Ecto neural progenitor cell (in vitro differentiated cells): ENCODE measurements at places on chromosomes 1 and 21.

DNA sequence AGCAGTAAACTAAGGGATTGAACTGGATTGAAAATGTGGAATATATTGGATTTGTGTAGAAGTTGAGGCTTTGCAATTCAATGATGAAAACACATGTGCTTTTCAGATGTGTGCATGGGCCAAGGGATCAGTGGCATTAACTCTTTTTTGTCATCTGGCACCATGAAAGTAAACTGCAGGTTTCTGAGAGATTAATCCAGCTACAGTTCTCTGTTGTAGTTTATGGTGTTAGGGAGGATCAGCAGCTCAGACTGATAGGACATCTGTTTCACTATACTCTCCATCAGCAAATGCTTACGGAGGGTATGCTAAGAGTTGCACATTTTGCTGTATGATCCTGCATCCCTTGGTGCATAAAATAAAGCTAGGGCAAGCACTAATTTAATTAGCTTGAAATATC, 82.6 kb downstream of the C1orf21 start:
- DNase-seq = no peak

- DNase-seq = no peak
Measured at GRCh38 chr1:8435569-8436071, 117.7 kb downstream of the SLC45A1 start.

DNA sequence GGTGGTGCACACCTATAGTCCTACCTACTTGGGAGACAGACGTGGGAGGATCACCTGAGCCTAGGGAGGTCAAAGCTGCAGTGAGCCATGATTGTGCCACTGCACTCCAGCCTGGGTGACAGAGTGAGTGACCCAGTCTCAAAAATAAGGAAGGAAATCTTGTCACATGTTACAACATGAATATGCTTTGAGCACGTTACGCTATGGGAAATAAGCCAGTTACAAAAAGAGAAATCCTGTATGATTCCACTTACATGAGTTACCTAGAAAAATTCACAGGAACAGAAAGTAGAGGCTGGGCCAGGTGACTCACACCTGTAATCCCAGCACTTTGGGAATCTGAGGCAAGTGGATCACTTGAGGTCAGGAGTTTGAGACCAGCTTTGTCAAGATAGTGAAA, 6.7 kb upstream of the PADI6 start:
- DNase-seq = no peak

DNA sequence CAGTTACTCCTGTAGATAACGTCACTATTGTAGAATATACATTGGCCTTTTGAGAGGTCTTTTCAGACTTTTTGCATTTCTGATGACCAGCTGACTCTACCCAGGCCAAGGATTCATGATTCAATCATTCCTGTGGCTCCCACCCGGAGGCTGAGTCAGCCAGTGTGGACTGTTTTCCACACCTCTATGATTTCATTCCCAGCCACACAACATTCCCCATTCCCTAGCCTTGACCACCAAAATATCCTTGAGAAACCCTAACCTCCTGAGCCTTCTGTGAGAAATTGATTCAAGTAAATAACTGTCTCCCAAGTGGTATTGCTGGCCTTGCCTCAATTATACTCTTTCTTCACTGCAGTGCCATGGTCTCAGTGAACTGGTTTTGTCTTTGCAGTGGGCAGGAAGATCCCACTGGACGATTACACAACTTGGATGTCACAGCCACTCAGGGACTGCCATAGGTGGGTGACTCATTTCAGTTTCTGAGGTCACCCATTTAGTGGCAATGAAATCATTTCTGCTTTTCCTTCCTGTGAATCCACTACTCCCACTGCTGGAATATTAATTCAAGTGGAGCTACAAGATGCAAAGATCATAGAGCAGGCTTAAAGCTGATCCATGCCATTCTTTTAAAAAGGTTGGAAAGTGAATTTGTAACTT, 518.6 kb upstream of the ZP4 start:
- DNase-seq = no peak

DNA sequence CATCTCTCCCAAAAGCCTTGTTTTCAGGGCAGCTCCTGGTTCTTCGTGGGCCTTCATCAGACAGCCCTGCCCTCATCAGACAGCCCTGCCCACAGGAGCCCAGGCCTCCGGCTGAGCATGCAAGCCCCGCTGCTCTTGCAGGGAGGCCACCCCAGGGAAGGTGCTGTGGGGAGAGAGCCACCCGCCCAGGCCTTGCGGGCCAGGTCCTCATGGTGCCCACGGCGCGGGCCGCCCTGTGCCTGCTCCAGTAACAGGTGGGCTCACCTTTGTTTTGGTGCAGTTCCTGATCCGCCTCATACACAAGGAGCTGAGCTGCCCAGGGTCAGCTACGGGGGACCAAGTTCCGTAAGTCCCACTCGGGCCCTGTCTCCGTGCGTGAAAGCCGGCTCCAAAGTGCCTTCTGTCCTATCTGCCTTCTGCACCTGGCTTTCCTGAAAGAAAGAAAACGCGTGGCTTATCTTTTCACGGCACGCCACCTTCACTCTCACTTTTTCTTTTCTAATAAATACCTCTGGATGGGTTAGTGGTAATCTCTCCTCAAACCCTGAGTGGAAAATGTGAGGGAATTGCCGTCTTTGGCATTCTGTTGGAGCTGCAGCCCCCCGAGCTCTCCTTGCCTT, 65.9 kb downstream of the SLC37A1 start:
- DNase-seq = no peak

DNA sequence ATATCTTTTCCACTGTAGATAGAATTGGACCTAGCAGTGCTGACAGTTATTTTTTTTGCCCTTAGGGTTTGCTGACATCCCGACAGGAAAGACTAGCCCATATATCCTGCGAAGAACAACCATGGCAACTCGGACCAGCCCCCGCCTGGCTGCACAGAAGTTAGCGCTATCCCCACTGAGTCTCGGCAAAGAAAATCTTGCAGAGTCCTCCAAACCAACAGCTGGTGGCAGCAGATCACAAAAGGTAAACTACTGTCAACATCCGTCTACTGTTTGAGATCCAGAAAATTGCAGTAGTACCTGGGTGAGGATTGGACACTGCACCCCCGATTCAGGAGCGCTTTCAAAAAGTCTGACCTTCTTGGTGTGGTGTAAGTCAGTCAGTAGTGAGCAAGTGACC, 55.8 kb downstream of the CENPF start:
- DNase-seq = no peak

DNA sequence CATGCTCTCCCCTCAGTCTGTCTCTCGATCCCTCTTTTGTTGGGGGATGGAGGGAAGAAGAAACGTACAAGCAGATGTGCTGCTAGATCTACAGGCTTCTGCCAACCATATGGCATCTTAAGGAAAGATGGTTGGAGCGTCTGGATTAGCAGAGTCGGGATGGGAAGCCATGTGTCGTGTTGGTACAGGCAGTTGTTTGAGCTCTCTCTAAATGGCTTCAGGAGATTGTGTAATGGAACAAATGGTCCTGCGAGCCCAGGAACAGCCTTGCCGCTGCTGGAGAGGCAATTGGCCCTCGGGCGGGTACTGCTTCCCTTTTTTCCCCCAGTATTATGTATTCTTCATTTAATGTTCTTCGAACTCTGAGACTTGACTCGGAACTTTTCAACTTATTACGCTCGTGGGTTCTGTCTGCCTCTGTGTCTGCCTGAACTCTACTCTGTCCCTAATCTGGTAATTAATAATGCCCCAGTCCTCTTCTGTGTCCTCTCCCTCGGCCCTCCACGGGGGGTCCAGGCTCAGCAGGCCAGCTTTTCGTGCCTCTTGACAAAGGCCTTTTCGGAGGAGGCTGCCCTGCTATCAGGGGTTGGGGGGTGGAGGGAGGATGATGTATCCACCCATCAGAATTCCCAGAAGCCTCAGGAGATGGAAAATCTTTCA, 215.3 kb downstream of the SDCCAG8 start:
- DNase-seq = no peak

DNA sequence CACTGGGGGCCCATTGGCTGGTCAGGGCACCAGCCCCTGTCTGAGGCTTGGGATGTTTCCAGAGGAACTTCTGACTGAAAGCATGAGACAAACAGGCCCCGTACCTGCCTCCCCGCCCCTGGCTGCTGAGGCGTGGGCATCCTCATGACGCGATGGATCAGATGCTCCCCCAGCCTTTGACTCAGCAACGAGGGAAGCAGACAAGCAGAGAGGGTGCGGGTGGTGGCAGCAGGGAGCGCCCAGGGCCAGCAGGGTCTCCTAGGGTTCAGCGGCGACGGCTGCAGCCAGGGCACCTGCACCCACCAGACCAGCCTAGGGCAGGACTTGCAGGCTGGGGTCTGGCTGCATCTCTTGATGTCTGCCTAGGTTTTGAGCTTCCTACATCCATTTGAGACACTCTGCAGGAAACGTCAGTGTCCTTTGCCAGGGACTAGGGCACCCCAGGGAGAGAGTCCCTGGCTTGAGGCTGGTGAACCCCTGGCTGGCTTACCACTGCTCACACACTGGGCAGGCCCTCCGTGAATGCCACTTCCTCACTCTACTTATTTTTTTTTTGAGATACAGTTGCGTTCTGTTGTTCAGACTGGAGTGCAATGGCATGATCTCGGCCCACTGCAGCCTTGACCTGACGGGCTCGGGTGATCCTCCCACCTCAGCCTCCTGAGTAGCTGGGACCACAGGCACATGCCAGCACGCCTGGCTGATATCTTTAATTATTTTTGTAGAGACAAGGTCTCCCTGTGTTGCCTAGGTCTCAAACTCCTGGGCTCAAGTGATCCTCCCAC, 63.3 kb downstream of the DHRS3 start:
- no peak for DNase-seq

GRCh38 chr1:1894354-1895059, 3.6 kb upstream of the GNB1 start:
- DNase-seq = no peak

GRCh38 chr1:151516031-151516511, 4.9 kb downstream of the CGN start:
- DNase-seq = no peak

DNA sequence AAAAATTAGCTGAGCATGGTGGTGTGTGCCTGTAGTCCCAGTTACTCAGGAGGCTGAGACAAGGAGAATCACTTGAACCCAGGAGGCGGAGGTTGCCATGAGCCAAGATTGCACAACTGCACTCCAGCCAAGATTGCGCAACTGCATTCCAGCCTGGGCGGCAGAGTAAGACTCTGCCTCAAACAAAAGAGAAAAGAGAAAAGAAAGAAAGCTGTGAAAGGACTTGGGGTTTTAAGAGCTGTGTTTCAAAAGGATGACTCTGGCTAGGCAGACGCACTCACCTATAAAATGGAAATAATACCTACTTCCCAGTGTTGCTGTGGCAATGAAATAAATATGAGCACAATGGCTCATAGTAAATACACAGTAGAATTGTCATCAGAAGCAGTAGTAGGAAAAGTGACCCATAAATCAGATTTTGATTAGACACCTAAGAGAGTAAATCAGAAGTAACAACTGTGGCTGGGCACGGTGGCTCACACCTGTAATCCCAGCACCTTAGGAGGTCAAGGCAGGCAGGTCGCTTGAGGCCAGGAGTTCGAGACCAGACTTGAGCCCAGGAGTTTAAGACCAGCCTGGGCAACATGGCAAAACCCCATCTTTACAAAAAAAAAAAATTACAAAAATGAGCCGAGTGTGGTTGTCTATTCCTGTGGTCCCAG, 45.9 kb upstream of the PUM1 start:
- no peak for DNase-seq

DNA sequence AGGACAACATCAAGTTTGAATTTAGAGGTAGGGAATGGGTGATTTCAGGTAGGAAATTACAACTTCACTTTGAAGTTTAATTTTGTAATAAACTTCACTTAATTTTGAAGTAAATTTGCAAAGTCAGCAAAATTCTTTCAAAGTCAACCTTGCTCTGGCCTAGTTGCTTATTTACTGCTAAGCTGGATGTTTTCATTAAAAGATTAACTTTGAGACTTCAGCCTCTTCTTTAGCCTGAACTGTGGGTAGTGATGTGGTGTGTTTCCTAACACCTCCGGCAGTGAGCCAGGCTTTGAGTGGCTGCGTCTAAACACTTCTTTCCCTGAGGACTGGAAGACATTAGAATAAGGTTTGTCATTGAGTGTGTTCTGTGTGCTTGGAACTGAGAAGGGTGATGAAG, at the start of gene HAO2:
HAO2 (plus strand) TSS at position 232 of the 400 bp plus-strand sequence. CDS start 12,301 bp downstream, outside the sequence.
- DNase-seq = no peak

- DNase-seq = no peak
Measured at GRCh38 chr1:157852476-157852875, 10.9 kb upstream of the CD5L start.

DNA sequence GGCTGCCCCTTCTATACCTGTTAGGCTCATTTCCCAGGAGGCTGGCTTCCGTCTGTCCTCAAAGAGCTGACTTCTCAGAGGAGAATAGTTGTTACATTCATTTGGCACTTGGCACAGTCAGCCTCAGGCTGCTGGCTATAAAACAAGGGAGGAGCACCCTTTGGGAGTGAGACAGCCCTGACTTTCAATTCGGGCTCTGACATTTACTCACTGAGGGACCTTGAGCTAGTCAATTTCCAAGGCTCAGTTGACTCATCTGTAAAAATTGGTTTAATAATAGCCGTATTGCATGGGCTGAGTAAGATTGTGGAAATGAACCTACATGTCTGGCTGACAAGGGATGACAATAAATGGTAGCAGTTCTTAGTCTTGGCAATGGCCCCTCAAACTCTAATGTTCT, 13.7 kb downstream of the ALX3 start:
- no peak for DNase-seq

GRCh38 chr1:236119943-236120484, 22.3 kb upstream of the GPR137B start:
- no peak for DNase-seq

GRCh38 chr1:40232444-40232843, 15.3 kb upstream of the TMCO2 start:
- DNase-seq = no peak

GRCh38 chr1:145884675-145885074, 991 bp downstream of the ANKRD35 start:
- DNase-seq = no peak

DNA sequence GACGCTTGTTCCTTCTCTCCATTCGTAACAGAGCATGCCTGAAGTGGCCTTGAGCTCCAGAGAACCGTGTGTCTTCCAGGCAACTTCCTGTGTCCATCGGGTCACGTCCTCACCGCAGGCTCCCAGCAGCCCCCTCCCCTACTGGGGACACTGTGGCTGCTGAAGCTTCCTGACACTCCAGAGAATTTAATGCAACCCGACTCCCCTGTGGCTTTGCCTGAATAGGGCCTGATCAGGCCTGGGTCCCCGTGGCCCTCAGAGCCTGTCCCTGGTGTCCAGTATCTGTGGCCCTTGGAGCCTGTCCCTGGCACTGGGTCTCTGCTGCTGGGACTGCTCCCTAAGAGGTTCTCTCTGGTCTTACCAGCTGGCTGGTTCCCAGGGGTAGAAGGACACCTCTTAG, 219.7 kb upstream of the VAMP3 start:
- no peak for DNase-seq

DNA sequence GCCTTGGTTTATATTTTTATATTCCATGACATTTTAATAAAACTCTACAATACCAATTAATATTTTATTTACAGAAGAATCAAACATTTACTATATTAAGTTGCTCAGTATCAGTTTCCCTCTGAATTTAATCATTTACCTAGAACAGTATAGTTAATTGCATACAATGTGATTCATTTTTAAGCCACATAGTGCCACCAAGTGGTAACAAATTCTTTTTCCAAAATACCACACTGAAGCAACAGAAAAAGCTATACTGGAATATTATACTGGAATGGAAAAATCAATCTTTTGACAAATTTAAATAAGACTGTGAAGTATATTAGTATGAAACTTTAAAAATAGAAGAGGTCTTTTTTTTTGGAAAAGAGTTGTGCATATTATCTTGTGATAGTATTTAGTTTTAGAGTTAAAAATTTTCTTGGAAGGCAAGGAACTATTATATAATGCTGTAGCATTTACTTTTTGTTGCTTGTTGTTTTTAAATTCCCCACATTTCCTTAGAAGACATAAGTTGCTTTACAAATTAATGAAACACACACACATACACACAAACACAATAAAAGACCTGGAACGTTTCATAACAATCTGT, 57.3 kb downstream of the ZNF644 start:
- no peak for DNase-seq

- DNase-seq = no peak
Measured at GRCh38 chr1:70992521-70992920, 55.1 kb downstream of the PTGER3 start.
